ENCODE measurements at places on chromosomes 2 and 18. TPM values are rescaled to one million over a fixed set of nuclear protein-coding genes. Genes with fewer than 3 reads are reported as not detected.

The TUBB6 gene
- 509 TPM for total RNA-seq

The CNGA3 gene
- total RNA-seq = not detected

The DLGAP1 gene
- total RNA-seq = 0.65 TPM

The TTC21B gene
- 13.0 TPM for total RNA-seq

The ZAP70 gene
- not detected for total RNA-seq

The CDCA7 gene
- total RNA-seq = 1.1 TPM

The RGPD4 gene
- not detected for total RNA-seq

The HAAO gene
- total RNA-seq = not detected

The C1GALT1C1L gene
- total RNA-seq = not detected

The AGAP1 gene
- total RNA-seq = 21.8 TPM

The TGFA gene
- total RNA-seq = not detected

The IL1RL2 gene
- 1.4 TPM for total RNA-seq

The GCG gene
- total RNA-seq = not detected

The PRKAG3 gene
- total RNA-seq = not detected

The IL36A gene
- total RNA-seq = not detected

The CRYGD gene
- not detected for total RNA-seq

The CLEC4F gene
- total RNA-seq = not detected

The CYP27A1 gene
- total RNA-seq = 2.9 TPM

The CPS1 gene
- total RNA-seq = 10.5 TPM

The TCF23 gene
- total RNA-seq = under 0.01 TPM

The LIMS3 gene
- total RNA-seq = 2.3 TPM

The CENPA gene
- total RNA-seq = 1.6 TPM

The GEN1 gene
- total RNA-seq = 2.9 TPM

The C2orf66 gene
- not detected for total RNA-seq

The FBLN7 gene
- 10.8 TPM for total RNA-seq

The PROC gene
- not detected for total RNA-seq

The NAT8 gene
- not detected for total RNA-seq

The OR6B2 gene
- total RNA-seq = not detected

The TWIST2 gene
- total RNA-seq = 42.2 TPM

The USP37 gene
- total RNA-seq = 6.5 TPM

The CD8B2 gene
- total RNA-seq = not detected

The FAM110C gene
- total RNA-seq = not detected

The FBXO15 gene
- not detected for total RNA-seq

The ALS2 gene
- 13.4 TPM for total RNA-seq

The ALPI gene
- not detected for total RNA-seq

The AMER3 gene
- not detected for total RNA-seq

The LONRF2 gene
- total RNA-seq = not detected

The HOXD3 gene
- not detected for total RNA-seq

The ZSWIM2 gene
- not detected for total RNA-seq

The UGT1A8 gene
- not detected for total RNA-seq

The SLC23A3 gene
- 0.16 TPM for total RNA-seq

The KYNU gene
- not detected for total RNA-seq

The CCBE1 gene
- 30.1 TPM for total RNA-seq

All from cardiac atrium fibroblast (primary cell).